Left ventricle myocardium superior (tissue), 1 donor: ENCODE measurements at places on chromosomes 13 and 19. TPM values are rescaled to one million over a fixed set of nuclear protein-coding genes. Genes with fewer than 3 reads are reported as not detected.

Gene RGL3
- 6.4 TPM for total RNA-seq

Gene CEACAM1
- total RNA-seq, result 4.0 TPM

Gene TMEM145
- total RNA-seq, result 0.64 TPM

Gene CCNE1
- 3.3 TPM for total RNA-seq

Gene ICAM3
- total RNA-seq, result 25.3 TPM

Gene BSPH1
- not detected for total RNA-seq

Gene UPK1A
- not detected for total RNA-seq

Gene C1QTNF9
- 3.9 TPM for total RNA-seq

Gene DIRAS1
- 241 TPM for total RNA-seq
